ENCODE measurements at places on chromosomes 12 and 14.

DNA sequence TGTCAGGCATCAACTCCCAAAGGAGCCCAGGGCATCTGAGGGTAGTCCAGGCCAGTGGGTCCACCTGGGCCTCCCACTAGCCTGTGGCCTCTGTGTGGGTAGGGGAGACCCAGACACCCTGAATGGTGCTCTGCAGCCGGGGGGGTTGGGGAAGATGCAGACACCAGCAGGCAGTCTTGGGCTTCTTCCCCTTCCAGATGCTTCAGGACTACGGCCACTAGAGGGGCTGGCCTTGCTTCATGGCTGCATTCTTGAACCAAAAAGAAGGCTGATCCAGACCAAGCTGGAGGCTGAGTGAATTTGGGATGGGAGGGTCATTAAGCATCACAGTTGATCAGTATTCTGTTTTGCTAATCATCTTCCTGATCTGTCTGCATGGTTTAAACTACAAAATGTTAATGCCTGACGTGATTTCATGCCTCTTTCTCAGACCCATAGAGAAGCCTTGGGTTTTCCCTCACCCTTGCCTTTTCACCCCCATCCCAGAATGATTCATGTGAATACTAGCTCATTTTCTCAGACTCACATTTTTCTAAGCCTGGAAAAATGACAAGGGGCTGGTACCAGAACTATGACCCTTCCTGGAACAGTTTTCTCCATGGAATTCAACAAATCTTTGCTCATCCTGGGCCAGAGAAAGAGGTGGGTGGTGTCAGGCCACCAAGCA is 134.2 kb downstream of the NTF3 start:
- no peaks in the 10 kb centered on the region for H3K4me1 ChIP-seq
- H3K27ac ChIP-seq: no peak overlapping the region
- H3K4me3 ChIP-seq: no peak overlapping the region
- no peak for DNase-seq
- H3K27me3 ChIP-seq: peaks cover 15% of the 10 kb centered on the region

GRCh38 chr12:107399046-107399445 is 286.6 kb upstream of the PWP1 start:
- H3K4me3 ChIP-seq: no peak overlapping the region
- H3K27ac ChIP-seq: no peak overlapping the region
- no peaks in the 10 kb centered on the region for H3K4me1 ChIP-seq
- peaks cover 5% of the 10 kb centered on the region for H3K27me3 ChIP-seq
- DNase-seq: no peak

DNA sequence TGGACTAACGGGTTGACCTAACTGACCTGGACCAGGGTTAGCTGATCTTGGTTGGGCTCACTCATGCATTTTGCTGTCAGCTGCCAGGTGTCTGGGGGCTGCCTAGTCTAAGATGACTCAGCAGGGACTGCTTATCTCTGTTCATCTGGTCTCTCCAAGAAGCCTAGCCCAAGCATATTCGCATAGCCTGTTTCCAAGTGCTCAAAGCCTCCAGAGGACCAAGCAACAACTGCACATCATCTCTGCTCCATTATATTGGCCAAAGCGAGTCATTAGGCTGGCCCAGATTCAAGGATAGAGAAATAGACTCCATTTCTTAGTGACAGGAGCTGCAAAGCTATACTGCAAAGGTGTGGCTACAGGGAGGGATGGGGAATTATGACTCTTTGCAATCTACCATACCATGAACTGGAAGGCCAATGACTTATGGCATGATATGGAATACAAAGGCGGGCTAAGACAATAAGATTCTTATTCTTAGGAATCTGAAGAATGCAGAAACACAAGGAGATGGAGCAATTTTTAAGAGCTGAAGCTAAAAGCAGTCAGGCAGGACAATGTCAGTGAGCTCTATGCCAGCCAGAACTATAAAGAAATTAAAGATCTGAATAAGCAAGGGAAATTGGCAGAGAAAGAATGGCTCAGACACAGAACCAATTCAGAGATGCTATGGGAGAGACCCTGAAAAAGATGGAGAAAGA is 194.6 kb upstream of the FSCB start:
- H3K4me1 ChIP-seq: no peaks in the 10 kb centered on the region
- H3K27me3 ChIP-seq: no peaks in the 10 kb centered on the region
- no peaks in the 10 kb centered on the region for H3K36me3 ChIP-seq
- no peak overlapping the region for H3K4me3 ChIP-seq

DNA sequence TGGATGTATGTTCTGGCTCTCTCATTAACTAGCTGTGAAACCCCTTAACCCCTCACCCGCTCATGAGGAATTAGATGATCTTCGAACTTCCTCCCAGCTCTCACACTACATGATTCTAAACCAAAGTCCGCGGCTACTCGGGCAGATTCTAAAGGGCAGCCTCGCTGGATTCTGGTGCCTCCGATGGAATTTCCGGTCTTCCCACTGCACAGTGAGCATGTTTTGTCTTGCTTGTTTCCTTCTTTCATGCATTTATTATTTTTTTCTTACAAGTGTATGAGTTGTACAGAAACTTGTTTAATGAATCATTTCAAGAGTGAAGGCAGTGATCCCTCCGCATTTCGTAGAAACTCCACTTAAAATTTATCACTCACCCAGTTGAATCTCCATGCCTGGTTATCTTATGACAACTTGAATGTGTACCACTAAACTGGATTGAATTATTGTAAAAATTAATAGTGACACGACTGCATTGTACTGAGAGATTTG is 4.5 kb upstream of the HCAR3 start:
- no peak overlapping the region for H3K4me3 ChIP-seq
- no peak overlapping the region for H3K27ac ChIP-seq
- no peak for DNase-seq
- no peaks in the 10 kb centered on the region for H3K27me3 ChIP-seq

DNA sequence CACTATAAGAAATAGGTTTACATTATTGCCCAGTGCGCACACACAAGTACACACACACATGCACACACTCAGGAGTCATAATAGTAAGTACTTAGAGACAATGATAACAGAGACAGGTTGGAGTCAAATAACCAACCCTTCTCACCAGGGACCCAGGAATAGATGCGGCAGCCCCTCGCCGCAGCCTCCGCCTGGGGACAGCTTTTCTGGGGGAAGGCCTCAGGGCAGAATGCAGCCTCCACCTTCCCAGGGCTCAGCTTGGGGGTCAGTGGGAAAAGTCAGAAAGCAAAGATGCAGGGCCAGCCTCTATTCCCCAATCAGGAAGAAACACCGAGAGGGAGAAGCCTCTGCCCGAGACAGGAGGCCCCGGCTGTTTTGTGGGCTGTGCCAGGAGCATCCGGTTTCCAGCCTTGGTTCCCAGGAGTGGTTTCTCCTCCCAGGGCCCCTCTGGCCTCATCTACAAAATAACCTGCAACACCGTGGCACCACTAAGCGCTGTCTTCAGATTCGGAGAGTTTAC is 23.4 kb upstream of the EIF5 start:
- peaks cover 25% of the 10 kb centered on the region for H3K27me3 ChIP-seq
- no peak for DNase-seq
- peaks cover 7% of the 10 kb centered on the region for H3K36me3 ChIP-seq
- H3K27ac ChIP-seq: no peak overlapping the region

- DNase-seq: no peak
- no peaks in the 10 kb centered on the region for H3K4me1 ChIP-seq
- no peak overlapping the region for H3K4me3 ChIP-seq
- peaks cover 10% of the 10 kb centered on the region for H3K27me3 ChIP-seq
- H3K27ac ChIP-seq: no peak overlapping the region
- H3K36me3 ChIP-seq: no peaks in the 10 kb centered on the region
Measured at GRCh38 chr12:62844915-62845314, 90.0 kb downstream of the PPM1H start.

- H3K27ac ChIP-seq: no peak overlapping the region
- H3K27me3 ChIP-seq: peaks cover 22% of the 10 kb centered on the region
- peaks cover 4% of the 10 kb centered on the region for H3K36me3 ChIP-seq
Measured at GRCh38 chr12:5170844-5171243, 127.2 kb downstream of the KCNA5 start.

DNA sequence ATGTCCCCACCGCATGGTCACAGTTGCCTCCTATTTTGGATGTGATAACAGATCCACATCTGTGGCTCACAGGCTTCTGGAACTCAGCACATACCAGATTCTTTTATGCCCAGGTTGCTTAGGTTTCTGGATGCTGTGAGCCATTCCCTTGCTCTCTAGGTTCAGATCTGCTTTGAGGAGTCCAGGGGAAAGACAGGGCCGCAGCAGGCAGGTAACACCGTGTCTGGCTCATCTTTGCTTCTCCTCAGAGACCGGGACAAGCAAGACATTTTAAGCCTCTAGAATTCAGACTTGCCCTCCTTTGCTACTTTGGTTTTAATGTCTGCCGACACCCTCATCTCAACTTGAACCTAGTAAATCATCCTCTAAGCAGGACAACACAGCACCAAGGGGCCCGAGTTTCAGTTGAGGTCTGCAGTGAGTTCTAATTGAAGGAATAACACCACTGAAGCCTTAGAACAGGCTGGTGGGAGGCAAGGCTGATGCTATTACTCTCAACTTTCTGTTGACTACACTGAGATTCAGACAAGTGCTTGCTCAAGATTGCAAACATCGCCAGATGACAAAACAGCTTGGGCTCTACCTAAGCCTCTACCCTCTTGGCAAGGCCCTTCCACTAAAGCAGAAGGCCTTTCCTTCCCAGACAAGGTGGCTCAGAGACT is 55.3 kb downstream of the MDM2 start:
- H3K27me3 ChIP-seq: no peaks in the 10 kb centered on the region
- peaks cover 7% of the 10 kb centered on the region for H3K4me1 ChIP-seq
- DNase-seq: no peak
- H3K36me3 ChIP-seq: no peaks in the 10 kb centered on the region

- H3K27ac ChIP-seq: peak overlapping the region; percentile 99
- no peaks in the 10 kb centered on the region for H3K27me3 ChIP-seq
- H3K36me3 ChIP-seq: no peaks in the 10 kb centered on the region
- peak; percentile 60 for DNase-seq
- H3K4me1 ChIP-seq: peaks cover 63% of the 10 kb centered on the region
Measured at GRCh38 chr12:121465921-121466793, 66.2 kb downstream of the RNF34 start.

- H3K4me1 ChIP-seq: no peaks in the 10 kb centered on the region
- no peaks in the 10 kb centered on the region for H3K27me3 ChIP-seq
- no peak overlapping the region for H3K4me3 ChIP-seq
- DNase-seq: no peak
- H3K36me3 ChIP-seq: no peaks in the 10 kb centered on the region
- H3K27ac ChIP-seq: no peak overlapping the region
Measured at GRCh38 chr14:80607430-80608190, 333.9 kb downstream of the CEP128 start.

DNA sequence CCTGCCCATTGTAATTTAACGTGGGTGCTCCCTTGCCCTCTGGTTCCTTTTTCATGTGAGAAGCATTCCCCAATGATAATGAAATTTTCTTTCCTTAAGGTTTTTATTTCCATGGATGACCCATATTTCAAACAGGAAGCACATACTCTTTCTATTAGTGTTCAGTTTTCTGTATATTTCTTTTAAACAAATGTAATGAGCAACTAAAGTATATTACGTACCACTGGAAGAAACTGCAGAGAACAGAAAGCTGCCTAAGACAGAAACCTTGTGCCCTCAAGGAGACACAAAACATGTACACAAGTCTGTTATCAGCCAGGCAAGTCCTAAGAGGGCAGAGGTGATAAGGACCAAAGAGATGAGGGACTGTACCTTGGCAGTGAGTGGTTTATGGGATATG is 414.9 kb downstream of the ETNK1 start:
- H3K27me3 ChIP-seq: no peaks in the 10 kb centered on the region
- no peak for DNase-seq
- no peaks in the 10 kb centered on the region for H3K4me1 ChIP-seq

- H3K27me3 ChIP-seq: no peaks in the 10 kb centered on the region
- no peak overlapping the region for H3K27ac ChIP-seq
- no peak overlapping the region for H3K4me3 ChIP-seq
- no peaks in the 10 kb centered on the region for H3K36me3 ChIP-seq
- DNase-seq: no peak
- no peaks in the 10 kb centered on the region for H3K4me1 ChIP-seq
Measured at GRCh38 chr12:77845831-77846230, 15.1 kb downstream of the NAV3 start.

- no peaks in the 10 kb centered on the region for H3K27me3 ChIP-seq
- H3K27ac ChIP-seq: no peak overlapping the region
- no peak overlapping the region for H3K4me3 ChIP-seq
- peaks cover 68% of the 10 kb centered on the region for H3K36me3 ChIP-seq
- peaks cover 36% of the 10 kb centered on the region for H3K4me1 ChIP-seq
Measured at GRCh38 chr12:49652921-49653520, 29.7 kb downstream of the PRPF40B start.

- H3K36me3 ChIP-seq: no peaks in the 10 kb centered on the region
- H3K4me3 ChIP-seq: no peak overlapping the region
- H3K27ac ChIP-seq: no peak overlapping the region
- H3K4me1 ChIP-seq: no peaks in the 10 kb centered on the region
- H3K27me3 ChIP-seq: peaks cover 19% of the 10 kb centered on the region
Measured at GRCh38 chr14:56738020-56738419, 72.3 kb downstream of the OTX2 start.

DNA sequence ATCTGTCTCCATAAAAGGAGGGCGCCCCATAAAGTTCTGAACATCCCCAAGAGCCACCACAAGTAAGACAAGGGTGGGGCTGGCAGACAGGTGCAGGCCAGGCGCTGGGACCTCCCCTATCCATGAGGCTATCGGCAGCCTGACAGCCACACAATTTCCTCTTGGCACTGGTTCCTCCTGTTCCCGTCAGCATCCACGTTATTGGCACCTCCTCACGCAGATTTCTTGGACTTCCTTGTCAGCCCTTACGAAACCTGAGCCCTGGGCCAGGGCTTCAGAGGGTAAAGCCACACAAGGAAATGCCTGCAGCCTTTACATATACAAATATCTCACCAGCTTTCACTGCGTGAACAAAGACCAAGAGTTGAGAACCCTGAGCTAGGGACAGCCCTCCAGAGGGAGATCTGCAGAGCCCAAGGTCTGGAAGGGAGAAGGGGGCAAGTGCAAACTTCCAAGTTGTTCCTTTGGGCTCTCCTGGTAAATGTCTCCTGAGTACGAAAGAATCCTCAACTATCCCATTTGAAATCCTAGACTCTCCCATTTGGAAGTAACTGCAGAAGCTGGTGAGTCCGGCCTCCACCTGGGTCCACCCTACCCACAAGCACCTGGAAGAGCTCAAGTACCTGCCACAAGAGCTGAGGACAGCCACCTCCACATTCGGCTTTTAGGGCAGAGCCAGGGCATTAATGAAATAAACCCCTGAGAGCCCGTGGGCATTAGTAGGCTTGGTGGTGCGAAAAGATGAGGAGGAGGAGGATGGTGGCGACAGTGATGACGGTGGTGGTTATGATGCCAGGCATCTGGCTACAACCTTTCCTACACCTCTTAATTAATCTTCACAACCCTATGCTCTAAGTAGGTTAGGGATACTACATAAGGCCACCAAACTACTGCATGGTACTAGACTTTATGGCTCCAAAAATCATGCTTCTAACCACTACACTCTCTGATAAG is 5.5 kb upstream of the TC2N start:
- peaks cover 59% of the 10 kb centered on the region for H3K4me1 ChIP-seq
- peak overlapping the region; percentile 78 for H3K4me3 ChIP-seq
- H3K36me3 ChIP-seq: no peaks in the 10 kb centered on the region
- DNase-seq: peak; percentile 14
